ENCODE measurements at places on chromosomes 7 and 10.

DNA sequence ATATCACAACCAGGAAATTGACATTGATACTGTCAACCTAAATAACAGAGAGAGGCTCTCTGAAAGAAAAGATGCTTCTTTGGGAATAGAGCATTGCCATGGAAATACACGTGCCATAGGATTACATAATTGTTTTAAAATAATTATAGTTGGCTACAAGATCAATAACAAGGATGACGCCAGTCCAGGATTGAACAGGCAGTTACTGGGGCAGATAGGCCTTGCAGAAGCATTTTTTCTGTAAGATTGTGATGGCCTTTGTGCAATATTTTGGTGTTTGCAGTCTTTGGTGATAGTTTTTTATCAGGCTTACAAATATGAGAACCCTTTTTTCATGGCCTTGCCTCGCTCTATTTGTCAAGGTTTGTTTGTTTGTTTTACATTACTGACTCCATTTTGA lies 10.5 kb downstream of the ACADSB start:
- no peak for DNase-seq

- peak; percentile 68 for DNase-seq
Measured at GRCh38 chr10:125217990-125218675, 57.8 kb upstream of the CTBP2 start.

- DNase-seq: peak; percentile 25
Measured at GRCh38 chr7:27459731-27460053, 203.0 kb downstream of the HIBADH start.

- DNase-seq: no peak
Measured at GRCh38 chr10:22699976-22700375, 14.4 kb downstream of the PIP4K2A start.

- DNase-seq: no peak
Measured at GRCh38 chr10:7445474-7446185, 34.8 kb upstream of the SFMBT2 start.

- peak; percentile 81 for DNase-seq
Measured at GRCh38 chr7:23347682-23348180, 48.6 kb downstream of the MALSU1 start.

DNA sequence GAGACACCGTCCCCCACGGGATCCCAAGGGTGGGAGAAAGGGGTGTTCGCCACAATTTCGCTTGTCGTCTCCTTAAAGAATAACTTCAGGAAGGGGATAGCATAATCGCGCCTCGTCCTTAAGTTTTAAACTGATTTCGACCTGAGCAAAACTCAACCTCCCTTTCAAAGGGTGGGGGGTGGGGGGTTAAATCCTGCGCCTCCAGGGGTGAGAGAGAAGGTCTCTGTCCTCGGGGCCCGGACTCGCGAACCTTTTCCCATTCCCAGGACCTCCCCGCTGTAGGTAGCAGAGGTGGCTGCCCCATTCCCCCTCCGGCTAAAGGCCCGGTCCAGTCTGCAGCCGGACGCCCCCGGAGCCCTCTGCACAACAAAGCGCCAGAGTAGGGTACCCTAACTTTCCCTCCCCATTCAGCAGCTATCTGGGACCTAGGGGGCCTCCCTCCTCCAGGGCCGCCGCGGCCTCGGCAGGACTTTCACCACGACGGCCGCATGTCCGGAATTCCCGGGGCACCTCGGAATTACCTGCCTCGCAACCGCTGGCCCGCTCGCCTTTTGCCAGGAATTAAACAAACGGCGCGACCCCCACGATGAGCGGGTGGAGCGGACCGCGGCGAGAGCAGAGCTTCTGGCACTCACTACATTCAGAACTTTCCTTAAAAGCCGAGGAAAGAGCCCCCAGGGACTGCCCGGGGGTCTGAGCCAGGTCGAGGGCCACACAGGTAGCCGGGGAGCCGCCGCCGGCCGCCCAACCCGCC lies 1.7 kb downstream of the CDK6 start:
- no peak for DNase-seq

GRCh38 chr7:4461531-4461930 lies 220.6 kb upstream of the FOXK1 start:
- no peak for DNase-seq

GRCh38 chr10:10138685-10139084 lies 879.0 kb upstream of the CELF2 start:
- peak; percentile 4 for DNase-seq

- no peak for DNase-seq
Measured at GRCh38 chr10:21417172-21417712, 108.2 kb downstream of the SKIDA1 start.

DNA sequence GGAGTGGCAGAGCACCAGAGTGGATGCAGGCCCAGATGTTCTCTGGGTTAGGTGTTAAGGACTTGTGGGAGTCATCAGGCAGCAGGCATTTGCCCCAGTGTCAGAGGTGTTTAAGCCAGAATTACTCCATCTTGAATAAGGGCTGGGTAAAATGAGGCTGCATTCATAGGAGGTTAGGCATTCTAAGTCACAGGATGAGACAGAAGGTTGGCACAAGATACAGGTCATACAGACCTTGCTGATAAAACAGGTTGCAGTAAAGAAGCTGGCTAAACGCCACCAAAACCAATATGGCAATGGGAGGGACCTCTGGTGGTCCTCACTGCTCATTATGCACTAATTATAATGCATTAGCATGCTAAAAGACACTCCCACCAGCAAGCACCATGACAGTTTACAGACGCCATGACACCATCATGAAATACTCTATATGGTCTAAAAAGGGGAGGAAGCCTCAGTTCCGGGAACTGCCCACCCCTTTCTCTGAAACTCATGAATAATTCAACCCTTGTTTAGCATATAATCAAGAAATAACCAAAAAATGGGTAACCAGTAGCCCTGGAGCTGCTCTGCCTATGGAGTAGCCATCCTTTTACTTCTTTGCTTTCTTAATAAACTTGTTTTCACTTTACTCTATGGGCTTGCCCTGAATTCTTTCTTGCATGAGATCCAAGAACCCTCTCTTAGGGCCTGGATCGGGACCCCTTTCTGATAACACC lies 882 bp upstream of the LRRC61 start:
- no peak for DNase-seq

DNA sequence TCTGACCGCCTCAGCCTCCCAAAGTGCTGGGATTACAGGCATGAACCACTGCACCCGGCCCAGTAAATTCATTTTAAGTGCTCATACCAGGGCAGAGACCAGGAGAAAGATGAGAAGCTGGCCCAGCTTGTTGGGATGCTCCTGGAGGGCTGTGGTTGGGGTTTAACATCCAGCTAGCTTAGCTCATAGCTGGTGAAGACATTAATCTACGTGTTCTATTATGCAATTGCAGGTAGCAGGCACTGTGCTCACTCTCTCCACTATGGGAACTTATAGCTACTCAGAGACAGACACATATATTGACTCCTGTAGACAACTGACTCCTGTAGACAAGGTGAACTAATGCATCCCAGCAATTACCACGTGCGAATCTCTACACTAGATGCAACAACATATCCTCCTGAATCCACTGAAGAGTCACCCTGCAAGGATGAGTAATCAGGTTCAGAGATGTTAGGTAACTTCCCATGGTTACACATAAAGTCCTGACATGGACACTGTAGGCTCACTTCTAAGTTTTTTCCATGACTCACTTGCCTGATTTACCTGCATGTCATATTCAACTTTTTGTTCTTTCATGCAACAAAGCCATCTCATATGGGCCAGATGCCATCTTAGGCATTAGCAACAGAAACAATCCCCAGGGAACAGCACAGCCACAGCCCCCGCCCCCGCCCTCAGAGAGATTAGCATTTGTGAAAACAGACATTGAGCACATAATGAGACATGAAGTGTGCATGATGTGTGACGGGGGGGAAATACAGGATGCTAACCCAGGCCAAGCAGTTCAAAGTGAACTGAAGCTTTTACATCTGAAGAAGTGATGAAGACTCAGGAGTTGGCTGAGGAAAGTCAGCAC lies 37.2 kb downstream of the ERLIN1 start:
- peak; percentile 7 for DNase-seq

DNA sequence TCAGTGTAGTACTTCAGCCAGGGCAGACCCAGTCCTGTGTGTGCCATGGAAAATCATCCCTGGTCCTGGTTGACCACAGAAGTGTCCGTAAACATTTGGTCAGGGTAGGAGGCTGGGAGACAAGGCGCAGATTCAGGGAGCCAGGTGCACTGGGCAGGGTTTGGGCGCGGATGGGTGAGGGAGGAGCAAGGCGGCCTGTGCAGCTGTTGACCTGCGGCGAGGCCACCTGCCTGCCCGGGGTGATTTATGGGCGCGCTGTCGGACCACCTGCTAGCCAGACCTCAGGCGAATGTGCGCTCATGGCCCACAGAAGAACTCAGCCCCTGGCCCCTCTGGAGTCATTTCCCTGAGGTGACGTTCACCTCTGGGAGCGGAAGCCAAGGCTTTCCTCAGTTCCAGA lies 6.6 kb downstream of the SFRP5 start:
- DNase-seq: no peak

GRCh38 chr10:76905251-76905650 lies 732.4 kb downstream of the KCNMA1 start:
- DNase-seq: no peak

DNA sequence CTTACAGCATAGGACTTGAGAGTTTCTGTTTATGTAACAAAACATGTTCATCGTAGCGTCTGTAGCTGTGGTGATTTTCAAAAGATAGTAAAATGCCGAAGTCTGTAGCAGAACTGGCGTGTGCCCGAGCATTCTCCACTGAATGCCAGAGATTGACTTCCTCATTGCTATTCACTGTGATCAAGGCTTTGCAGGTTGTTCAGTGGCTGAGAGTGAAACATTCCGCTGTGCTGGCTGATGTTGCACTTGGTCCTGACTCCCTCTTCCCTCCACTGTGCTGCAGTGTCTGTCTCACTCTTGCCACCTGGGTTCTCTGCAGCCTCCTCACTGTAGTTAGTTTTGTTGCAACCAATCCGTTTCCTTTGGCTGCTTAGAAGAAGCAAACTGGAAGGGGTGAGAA lies 37.6 kb downstream of the FHIP2A start:
- no peak for DNase-seq

DNA sequence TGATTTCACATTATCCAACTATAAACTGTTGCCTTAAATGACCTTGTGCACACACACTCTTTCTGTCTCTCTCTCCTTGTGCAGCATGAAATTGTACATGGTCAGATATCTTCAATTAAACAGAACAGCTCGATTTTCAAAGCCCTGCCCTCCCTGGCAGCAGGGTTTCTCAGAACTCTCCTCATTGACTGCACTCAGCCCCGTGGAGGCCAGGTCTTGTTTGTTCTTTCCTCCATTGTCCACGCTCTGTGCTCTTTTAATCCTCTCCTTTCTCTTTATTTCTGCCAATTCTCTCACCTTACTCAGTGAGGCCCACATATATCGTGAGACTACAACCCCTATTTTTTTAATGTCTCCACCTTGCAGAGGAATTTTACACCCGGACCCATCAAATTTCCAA lies 175.9 kb upstream of the STK17A start:
- DNase-seq: no peak

DNA sequence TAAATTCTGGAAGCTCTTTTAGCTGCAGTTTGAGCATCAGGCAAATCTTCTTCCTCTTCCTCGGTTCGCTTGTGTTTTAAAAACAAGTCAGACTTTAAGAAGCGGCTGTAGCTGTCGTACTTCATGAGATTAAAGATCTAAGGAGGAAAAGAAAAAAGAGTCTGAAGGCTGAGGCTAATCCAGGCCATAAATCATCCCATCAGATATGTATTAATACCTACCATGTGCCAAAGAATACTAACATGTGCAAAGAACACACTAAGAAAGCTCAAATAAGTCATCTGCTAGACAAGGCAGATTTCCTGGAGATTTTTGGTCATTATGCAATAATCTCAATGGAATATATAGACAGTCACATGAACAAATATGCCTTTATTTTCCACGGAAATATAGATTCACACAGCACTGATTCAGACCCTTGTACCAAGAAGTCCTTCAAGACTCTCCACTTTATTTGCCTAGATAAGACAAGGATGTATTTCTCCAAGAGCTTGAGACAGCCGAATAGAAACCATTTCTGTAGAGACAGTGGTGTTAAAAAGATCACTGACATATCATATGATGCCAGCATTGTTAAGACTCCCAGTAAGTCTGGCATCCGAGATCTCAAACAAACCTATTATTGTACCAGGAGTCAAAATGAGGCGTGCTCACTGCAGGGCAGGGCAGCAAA lies 42.3 kb downstream of the RGS10 start:
- DNase-seq: no peak

DNA sequence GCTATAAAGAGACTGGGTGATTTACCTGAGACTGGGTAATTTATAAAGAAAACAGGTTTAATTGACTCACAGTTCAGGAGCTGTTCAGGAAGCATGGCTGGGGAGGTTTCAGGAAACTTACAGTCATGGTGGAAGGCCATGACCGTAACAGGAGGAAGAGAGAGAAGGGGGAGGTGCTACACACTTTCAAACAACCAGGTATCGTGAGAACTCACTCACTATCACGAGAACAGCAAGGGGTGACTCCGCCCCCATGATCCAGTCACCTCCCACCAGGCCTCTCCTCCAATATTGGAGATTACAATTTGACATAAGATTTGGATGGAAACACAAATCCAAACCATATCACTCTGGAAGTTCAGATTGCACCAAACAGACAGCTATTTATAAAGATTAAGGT lies 59.8 kb upstream of the ARHGAP21 start:
- no peak for DNase-seq

DNA sequence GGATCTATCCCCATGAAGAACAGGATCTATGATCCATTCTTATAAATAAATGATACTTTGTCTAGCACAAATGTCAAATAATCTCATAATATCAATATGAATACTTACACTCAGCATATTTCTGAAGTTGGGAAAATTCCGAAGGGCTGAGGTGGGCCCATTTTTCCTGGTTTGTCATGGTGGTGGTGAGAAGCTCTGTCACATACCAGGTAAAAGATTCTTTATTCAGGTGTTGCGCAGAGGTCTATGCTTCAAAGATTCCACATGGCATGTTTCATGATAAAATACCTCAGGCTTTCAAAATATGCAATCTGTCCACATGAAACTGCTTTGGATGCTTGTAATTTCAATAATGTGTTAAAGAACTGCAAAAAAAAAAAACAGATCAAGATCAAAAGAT lies 61.5 kb downstream of the DGKB start:
- no peak for DNase-seq

GRCh38 chr10:57624856-57625592 lies 642.7 kb downstream of the IPMK start:
- DNase-seq: no peak

DNA sequence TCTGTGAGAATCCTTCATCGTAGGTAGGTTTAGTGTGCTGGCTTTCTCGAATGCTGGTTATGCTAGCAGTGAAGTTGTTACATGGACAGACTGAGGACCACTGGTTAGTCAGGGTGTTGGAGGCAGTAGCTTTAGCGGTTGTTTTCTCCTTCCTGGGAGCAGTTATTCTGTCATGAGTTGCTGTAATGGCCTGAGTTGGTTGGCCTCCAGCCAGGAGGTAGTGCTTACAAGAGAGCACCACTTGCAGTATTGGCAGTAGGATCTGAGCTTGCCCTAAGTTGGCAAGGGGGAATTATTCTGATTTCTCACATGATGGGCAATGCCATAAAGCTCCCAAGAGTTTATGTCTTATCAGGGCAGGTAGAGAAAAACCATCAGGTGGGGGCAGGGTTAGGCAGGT lies 58.0 kb downstream of the IPMK start:
- no peak for DNase-seq

DNA sequence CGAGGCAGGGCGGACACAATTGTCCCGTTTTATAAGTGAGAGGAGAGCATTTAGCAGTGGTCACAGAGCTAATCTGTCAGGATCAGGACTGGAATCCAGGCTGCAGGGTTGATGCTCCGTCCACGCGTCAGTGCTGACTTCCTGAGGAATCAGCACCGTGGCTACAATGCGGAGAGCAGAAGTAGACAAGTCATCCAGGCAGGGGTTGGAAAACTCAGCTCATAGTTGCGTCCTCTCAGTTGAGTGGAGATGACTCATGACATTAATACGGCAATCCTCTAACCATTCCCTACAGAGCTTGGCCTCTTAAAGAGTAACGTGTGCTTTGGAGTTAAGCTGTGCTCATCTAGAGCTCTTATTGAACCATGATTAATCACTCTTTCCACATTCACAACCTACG lies 17.1 kb upstream of the HTR5A start:
- DNase-seq: no peak

Data from fibroblast of the aortic adventitia (primary cell).